NCI-H2029 treated with DMSO at 0.1 percent for 48 hours (cell line): ENCODE measurements at places on chromosomes 16 and 17.

- DNase-seq, result peak; percentile 26
These were observed 11.0 kb downstream of the LRRC75A start for GRCh38 chr17:16480995-16481394.

DNA sequence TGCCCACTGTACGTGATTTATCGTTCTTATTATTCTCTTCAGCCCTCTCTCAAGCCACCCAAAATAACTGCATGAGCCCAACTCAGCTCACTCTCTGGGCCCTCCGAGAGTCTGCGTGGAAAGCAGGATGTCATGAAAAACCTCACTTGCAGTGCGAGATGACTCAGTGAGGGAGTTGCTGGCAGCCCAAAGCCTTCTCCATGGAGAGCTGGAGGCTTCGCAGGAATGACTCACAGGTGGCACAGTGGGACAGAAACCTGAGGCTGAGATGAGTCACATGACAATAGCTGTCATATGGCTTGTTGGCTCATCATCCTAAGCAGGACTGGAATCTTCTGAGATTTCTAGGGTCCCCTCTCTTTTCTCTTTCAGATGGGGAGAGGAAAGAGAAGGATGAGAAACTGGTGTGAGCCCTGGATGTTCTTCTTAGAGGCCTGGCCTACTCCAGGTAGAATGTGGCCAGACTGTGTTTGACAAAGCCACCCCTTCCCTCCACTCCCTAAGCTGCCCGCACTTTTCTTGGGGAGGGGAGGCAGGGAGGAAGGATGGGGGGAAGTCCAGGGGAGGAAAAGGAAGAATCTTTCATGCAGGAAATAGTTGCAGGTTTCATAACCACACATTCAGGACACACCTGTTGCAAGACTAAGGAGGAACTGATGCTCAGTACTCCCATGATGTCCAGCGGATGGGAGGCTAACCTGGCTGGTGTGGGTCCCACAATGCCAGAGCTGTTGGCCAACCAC lies 160.6 kb upstream of the RPL38 start:
- DNase-seq, result no peak

DNA sequence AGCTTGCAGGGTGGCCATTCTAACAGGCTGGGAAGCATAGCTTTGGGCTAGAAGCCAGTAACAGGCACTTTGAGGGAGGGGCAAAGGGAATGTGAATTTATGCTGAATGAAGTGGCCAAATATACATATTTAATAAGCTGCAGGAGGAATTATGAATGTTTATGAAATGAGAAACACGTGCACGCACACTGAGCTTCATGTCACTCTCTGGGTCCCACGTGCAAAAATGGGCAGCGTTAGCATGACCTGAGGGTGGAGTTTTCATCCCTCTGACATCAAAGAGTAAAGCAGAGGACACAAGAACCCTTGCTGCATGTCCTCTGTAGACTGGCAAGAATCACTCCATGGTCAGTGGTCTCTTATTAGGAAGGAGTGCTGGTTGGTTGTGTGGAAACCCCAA lies 337.0 kb downstream of the UTP18 start:
- no peak for DNase-seq

- no peak for DNase-seq
These were observed 80.1 kb upstream of the SDK2 start for GRCh38 chr17:73724341-73724740.

DNA sequence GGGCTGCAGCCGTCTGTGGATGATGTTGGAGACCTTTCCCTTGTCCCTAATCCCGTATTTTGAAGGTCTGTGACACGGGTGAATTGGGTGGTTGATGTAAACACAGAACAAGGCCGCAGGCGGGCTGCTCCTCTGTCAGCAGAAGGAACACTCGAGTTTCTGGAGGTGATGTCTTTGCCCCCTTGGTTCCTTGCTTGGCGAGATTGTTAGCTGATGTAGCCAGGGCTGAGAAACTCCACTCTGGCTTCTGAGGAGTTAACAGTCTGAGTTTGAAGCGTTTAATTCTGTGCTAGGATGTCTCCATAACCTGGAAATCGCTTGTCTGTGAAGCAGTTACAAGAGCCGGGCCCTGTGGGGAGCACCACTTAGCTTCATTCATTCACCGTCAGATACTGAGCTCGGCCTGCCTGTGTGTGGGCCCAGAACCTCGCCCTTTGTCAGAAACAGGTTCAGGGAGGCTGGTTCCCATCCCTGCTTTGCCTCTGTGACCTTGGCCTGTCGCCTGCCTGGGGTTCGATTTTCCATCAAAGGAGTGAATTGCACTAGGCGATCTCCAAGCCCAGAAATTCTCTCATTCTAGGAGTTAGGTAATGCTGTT lies 1.3 kb downstream of the MAPK8IP3 start:
- no peak for DNase-seq
